ENCODE measurements at places on chromosomes 16 and 17. TPM values are rescaled to one million over a fixed set of nuclear protein-coding genes. Genes with fewer than 3 reads are reported as not detected.

Gene TERF2IP
- total RNA-seq: 71.1 TPM

DNA sequence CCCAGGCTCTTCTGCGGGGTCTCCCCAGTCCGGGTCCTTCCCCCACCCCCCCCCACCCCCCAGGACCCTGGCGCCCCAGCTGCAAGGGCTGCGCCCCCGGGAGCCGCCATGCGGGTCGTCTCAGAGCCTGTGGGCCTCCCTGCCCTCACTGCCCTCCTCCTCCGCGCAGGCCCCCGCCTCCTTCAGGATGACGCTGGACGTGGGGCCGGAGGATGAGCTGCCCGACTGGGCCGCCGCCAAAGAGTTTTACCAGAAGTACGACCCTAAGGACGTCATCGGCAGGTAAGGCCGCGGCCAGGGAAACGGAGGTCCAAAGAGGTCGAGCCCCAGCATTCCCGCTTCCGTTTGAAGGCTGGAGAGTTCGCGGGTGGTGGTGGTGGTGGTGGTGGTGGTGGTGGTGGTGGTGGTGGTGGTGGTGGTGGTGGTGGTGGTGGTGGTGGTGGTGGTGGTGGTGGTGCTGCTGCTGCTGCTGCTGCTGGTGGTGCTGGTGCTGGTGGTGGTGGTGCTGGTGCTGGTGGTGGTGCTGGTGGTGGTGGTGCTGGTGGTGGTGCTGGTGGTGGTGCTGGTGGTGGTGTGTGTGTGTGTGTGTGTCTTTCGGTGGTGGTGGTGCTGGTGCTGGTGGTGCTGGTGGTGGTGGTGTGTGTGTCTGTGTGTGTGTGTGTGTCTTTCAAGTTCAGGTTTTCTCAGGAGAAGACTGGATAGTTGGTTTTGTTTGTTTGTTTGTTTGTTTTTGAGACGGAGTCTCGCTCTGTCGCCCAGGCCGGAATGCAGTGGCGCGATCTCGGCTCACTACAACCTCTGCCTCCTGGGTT lies 615 bp downstream of the PHKG2 start:
- DNase-seq: peak; percentile 61
- peak overlapping the region; percentile 93 for H3K27ac ChIP-seq
- peaks cover 19% of the 10 kb centered on the region for H3K36me3 ChIP-seq
- peak overlapping the region; percentile 87 for H3K4me3 ChIP-seq
- H3K27me3 ChIP-seq: no peaks in the 10 kb centered on the region

DNA sequence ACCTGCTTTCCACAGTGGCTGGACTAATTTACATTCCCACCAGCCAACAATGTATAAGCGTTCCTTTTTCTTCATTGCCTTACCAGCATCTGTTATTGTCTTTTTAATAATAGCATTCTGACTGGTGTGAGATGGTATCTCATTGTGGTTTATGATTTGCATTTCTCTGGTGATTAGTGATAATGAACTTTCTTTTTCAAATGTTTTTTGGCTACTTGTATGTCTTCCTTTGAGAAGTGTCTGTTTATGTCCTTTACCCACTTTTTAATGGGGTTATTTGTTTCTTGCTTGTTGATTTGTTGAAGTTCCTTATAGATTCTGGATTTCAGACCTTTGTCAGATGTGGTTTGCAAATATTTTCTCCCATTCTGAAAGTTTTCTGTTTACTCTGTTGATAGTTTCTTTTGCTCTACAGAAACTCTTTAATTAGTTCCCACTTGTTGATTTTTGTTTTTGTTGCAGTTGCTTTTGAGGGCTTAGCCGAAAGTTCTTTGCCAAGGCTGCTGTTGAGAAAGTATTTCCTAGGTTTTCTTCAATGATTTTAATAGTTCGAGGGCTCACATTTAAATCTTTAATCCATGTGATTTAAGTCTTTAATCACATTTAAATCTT lies 26.8 kb downstream of the ITGAM start:
- DNase-seq: no peak
- no peak overlapping the region for H3K27ac ChIP-seq
- H3K36me3 ChIP-seq: peaks cover 18% of the 10 kb centered on the region
- H3K4me3 ChIP-seq: no peak overlapping the region

GRCh38 chr17:39659279-39660010 lies 5.7 kb upstream of the TCAP start:
- H3K4me3 ChIP-seq: no peak overlapping the region
- H3K4me1 ChIP-seq: no peaks in the 10 kb centered on the region
- DNase-seq: no peak

DNA sequence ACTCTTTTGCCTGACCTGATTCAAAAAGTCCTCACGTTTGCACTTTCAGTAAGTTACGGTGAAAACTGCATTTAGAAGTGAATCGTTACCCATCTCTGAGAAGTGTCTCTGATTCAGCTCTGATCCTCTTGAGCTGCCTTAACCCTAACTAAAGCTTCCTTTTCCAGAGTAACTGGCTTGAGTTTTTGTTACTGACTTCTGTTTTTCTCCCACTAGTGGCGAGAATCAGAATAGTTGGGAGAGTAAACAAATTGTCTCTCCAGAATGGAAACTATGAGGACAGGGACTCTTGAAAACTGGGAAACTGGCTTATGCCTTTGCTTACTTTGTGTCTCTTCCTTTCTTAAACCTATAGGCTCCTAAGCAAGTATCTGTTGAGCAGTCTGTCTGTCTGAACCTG lies 31.3 kb upstream of the KPNB1 start:
- H3K4me1 ChIP-seq: peaks cover 24% of the 10 kb centered on the region
- H3K36me3 ChIP-seq: peaks cover 35% of the 10 kb centered on the region

- peak; percentile 85 for DNase-seq
- H3K4me1 ChIP-seq: peaks cover 93% of the 10 kb centered on the region
- peak overlapping the region; percentile 99 for H3K27ac ChIP-seq
- H3K36me3 ChIP-seq: peaks cover 26% of the 10 kb centered on the region
- H3K27me3 ChIP-seq: no peaks in the 10 kb centered on the region
Observed at GRCh38 chr17:68349157-68349556, 57.9 kb downstream of the ARSG start.

Data from activated CD8-positive, alpha-beta memory T cell treated with anti-CD3 and anti-CD28 coated beads, Interleukin-2, amount 10 ng/mL, durations not matched to agents 7 days and 5 days (primary cell).